Epithelial cell of umbilical artery (primary cell): ENCODE measurements at places on chromosomes 3 and 15. TPM values are rescaled to one million over a fixed set of nuclear protein-coding genes. Genes with fewer than 3 reads are reported as not detected.

Gene PRR20G
- not detected in 2 replicates for total RNA-seq

Gene SPINT1
- total RNA-seq, result 0.97 and 1.2 TPM in 2 replicates

Gene PLA2G4D
- total RNA-seq, result not detected in 2 replicates

Gene ANKRD34C
- not detected in 2 replicates for total RNA-seq

Gene ZNF385D
- total RNA-seq, result under 0.01 TPM in 1 of 2 replicates, not detected in the other

Gene GOLGA8R
- 0.97 and 1.4 TPM in 2 replicates for total RNA-seq

Gene SFMBT1
- total RNA-seq, result 4.2 and 7.0 TPM in 2 replicates

Gene RBMS3
- 33.1 and 36.1 TPM in 2 replicates for total RNA-seq

Gene PDCD6IP
- 89.7 and 92.2 TPM in 2 replicates for total RNA-seq

Gene TUSC7
- under 0.01 TPM in 1 of 2 replicates, not detected in the other for total RNA-seq

Gene CLDN1
- not detected in 2 replicates for total RNA-seq

Gene THRB
- under 0.01 TPM in 1 of 2 replicates, not detected in the other for total RNA-seq

Gene EDEM1
- total RNA-seq, result 21.6 and 25.7 TPM in 2 replicates

Gene SCG5
- 3.2 and 4.6 TPM in 2 replicates for total RNA-seq

Gene GOLGA6L10
- under 0.01 and 0.15 TPM in 2 replicates for total RNA-seq

Gene RTP1
- total RNA-seq, result not detected in 2 replicates

Gene LOXL1
- 9.1 and 9.7 TPM in 2 replicates for total RNA-seq

Gene SMAD6
- 12.2 and 21.4 TPM in 2 replicates for total RNA-seq

Gene RETNLB
- not detected in 2 replicates for total RNA-seq

Gene IL16
- under 0.01 TPM in 2 replicates for total RNA-seq

Gene C3orf33
- total RNA-seq, result 2.3 and 4.1 TPM in 2 replicates

Gene GOLGA8S
- total RNA-seq, result under 0.01 and 0.15 TPM in 2 replicates

Gene ZIC4
- total RNA-seq, result 0.65 and 0.91 TPM in 2 replicates

Gene GOLGA6L7
- total RNA-seq, result not detected in 2 replicates

Gene SLC12A1
- total RNA-seq, result not detected in 2 replicates

Gene ZNF654
- 14.6 and 19.6 TPM in 2 replicates for total RNA-seq

Gene LRRC49
- 8.4 and 10.0 TPM in 2 replicates for total RNA-seq

Gene TRIM42
- total RNA-seq, result not detected in 2 replicates

Gene ZPLD1
- total RNA-seq, result not detected in 2 replicates

Gene GADL1
- 0.32 TPM in 1 of 2 replicates, not detected in the other for total RNA-seq

Gene C3orf85
- total RNA-seq, result not detected in 2 replicates

Gene IMPG2
- total RNA-seq, result 0.32 and 0.61 TPM in 2 replicates

Gene TMEM212
- under 0.01 TPM in 1 of 2 replicates, not detected in the other for total RNA-seq

Gene MYO5C
- 2.9 and 11.9 TPM in 2 replicates for total RNA-seq

Gene ROBO2
- under 0.01 TPM in 1 of 2 replicates, not detected in the other for total RNA-seq

Gene ATP8B4
- under 0.01 TPM in 1 of 2 replicates, not detected in the other for total RNA-seq
